ENCODE measurements at places on chromosomes 11 and 22.
A peak's percentile ranks its signal among the peaks of the same experiment; 100 is the strongest.

DNA sequence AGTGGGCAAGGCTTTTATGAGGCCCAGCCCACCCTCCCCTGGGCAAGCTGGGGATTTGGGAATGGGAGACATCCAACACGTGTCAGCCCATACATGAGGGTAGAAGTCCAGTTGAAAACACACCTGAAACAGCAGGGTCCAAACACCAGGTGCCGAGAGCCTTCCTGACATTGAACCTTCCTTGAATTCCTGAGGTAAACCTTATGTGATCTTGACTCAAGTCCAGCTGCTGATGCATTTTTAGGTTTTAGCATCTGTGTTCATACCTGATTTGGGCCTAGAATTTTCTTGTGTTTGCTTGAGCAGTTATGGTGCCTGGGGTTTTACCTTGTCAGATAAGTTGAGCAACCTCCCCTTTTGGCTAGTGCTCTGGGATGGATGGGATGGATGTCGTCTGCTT lies 66.3 kb downstream of the CDKN1C start:
- DNase-seq: no peak

DNA sequence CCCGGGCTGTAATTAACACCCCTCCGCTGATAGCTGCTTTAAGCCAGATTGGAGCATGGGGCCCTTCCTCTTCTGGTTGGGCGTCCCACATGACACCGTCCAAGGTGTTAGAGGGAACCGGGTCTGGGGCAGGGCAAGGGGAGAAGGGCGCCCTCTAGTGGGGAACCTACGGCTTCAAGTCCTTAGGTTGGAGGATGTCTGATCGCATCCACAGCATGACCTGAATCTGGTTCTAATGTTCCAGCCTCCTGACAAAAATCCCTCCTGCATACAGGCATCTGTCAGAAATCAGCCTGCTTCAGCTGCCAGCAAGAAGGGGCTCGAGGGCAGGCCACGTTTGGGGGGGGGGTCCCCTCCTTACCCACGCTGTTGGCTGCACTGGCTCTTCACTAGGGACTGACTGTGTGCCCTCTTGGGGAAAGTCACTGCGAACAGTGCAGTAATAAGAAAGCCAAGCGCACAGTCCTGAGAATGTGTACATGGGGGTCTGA lies 94.2 kb upstream of the TBCEL start:
- peak; percentile 10 for DNase-seq

DNA sequence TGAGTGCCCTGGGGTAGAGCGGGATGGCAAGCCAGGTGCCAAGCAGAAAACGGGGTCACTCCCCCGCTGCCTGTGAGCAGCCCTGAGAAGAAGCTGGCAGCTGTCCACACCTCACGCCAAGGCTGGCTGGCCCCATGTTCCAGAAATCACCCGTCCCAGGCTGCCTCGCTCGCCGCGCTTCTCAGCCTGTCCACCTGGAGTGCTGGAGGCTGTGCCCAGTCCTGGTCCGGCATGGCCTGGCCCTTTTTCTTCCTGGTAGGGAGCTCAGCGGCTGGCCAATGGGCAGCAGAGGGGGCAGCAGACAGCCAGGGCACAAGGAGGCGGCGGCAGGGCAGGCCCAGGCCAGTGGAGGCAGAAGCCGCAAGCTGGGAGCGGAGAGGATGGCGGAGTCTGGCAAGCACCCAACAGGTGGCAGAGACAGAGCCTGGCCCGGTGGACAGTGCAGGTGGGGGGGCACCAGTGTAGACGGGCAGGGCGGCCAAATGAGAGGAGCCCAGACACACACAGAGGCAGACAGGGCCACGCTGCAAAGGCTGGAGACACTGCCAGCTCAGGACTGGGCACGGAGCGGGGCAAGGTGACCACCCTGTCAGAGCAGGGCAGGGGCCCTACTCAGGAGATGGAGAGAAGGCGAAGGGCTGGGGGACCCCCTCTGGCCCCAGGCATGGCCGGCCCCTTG lies 37.2 kb upstream of the TH start:
- no peak for DNase-seq

DNA sequence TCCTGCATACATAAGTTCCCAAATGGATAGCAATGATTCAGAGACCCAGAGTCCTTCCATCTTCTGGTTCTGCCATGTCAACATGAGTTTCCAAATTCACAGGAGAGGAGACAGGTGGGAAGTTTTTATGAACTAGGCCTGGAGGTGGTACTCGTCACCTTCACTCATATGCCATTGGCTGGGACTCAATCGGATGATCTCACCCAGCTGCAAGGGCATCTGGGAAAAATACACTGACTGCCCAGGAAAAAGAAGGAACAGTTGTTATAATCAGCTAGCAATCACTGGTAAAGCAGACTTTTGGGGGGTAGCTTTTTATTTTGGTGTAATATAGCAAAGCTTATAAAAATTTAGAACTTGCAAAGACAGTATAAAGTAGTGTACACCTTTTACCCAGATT lies 83.9 kb downstream of the OTOG start:
- DNase-seq: no peak

GRCh38 chr11:83092488-83093384 lies 21.0 kb upstream of the RAB30 start:
- DNase-seq: no peak

GRCh38 chr11:110249066-110249465 lies 47.3 kb downstream of the RDX start:
- no peak for DNase-seq

DNA sequence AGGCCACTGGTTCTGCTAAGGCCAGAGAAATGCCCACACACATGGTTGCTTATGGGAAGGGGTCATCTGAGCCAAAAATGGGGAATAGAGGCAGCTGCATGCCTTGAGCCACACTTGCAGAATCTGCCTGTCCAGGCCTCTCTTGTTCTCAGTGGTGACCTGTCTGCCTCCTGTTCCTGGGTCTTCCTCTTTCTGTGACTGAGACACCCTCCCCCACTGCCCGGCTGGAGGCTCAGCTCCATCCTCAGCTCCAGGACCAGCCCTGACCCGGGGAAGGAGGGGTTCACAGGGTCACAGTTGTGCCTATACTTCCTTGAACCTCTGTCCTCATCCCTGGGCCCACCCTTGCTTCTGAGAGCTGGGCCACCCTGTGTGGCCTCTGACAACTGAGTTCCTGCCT lies 52.3 kb downstream of the CSF2RB start:
- DNase-seq: no peak

GRCh38 chr11:15107730-15108515 lies 6.8 kb upstream of the INSC start:
- DNase-seq: no peak

DNA sequence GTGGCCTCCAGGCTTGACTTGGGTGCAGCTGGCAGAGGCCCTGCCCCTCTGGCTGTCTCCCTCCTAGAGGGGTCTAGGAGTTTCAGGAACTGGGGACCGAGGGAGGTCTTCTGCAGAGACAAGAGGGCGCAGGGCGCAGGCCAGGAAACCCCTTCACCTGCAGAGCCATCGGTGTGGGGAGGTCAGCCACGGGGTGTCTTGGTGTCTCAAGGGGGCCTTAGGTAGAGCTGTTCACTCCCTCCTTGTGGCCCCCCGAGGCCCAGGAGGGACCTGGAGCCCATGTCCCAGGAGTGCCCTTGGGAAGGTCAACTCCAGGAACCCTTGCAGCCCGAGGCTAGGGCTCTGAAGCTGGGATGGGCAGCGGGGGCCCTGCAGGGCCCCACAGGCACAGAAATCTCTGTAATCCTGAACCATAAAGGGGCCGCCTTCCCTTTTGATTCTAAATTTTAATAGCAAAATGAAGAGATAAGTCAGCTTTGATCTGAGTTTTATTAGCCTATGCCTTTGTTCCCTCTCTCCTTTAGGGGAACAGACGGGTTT lies 31.4 kb upstream of the TH start:
- no peak for DNase-seq

- no peak for DNase-seq
Observed at GRCh38 chr22:24571266-24571665, 15.5 kb downstream of the SNRPD3 start.

DNA sequence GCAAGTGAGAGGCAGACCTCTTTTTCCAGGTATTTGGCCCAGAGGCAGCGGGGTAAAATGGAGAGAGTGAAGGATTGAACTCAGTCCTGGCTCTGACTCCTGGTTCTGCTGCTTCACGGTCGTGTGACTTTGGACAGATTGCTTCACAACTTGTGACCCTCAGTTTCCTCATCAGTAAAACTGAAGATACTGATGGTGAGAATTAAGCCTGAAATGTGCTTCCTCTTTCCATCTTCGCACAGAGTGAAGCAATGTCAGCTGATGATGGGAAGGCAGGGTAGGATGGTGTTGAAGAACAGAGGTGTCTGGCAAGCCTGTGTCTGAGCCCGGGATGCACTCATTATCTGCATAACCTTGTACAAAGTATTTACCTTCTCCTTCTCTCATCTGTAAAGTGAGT lies 59.0 kb downstream of the UBASH3B start:
- no peak for DNase-seq

- DNase-seq: no peak
Observed at GRCh38 chr22:19621373-19622060, 92.8 kb upstream of the SEPTIN5 start.

DNA sequence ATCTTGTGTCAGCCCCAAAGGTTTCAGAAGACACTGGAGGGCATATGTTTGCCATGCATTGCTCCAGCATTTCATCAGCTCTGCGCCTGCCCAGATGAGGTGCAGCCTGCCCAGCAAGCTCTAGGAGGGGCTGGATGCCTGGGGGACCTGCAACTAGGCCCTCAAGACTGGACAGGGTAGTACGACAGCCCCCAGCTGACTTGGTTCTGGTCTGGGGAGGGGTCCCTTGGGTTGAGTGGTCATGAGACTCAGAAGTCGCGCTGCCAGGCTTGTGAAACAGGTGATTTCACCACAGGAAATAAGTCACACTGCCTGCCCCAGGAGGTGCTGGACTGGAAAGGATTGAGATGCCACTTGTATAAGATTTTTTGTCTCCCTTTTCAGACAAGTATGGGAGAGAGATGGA lies 23.4 kb downstream of the TPBGL start:
- DNase-seq: no peak

GRCh38 chr11:65610404-65610803 lies 3.6 kb downstream of the MAP3K11 start:
- DNase-seq: no peak

DNA sequence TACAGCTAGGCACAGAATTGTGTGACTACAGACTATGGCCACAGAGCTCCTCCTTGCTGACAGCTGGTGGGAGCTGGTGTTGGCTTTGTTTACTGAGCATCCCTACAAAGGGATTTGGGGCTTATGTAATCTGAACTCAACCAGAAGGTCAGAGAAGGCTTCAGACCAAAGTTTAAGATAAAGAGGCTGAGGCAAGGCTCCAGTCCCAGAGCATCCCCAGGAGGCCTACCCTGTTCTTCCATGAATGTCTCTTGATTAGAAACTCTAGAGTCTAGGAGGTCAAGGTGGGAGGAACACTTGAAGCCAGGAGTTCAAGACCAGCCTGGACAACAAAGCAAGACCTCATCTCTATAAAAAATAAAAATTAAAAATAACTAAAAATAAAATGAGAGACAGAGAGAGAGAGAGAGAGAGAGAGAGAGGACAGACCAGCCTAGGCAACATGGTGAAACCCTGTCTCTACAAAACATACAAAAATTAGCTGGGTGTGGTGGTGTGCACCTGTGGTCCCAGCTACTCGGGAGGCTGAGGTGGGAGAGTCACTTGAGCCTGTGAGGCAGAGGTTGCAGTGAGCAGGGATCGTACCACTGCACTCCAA lies 125.5 kb upstream of the SERPIND1 start:
- no peak for DNase-seq

- DNase-seq: peak; percentile 21
Observed at GRCh38 chr11:120985718-120986569, 38.0 kb upstream of the TBCEL start.

DNA sequence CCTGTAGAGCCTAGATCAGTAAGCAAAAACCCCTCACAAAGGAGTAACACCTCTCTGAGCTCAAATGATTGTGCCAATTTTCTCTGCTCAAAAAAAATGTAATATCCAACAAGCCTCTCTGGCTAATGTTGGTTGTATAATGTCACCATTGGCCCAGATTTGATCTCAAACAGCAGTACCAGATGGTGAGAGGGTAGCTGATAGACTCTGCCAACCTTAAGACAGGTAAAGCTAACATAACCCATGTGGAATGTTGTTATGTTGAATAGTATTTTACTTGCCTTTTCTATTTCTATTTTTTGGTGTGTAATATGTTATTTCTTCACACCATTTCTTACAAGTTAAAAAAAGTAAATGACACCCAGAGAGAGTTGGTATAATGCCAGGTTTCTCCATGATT lies 166.7 kb upstream of the GUCY1A2 start:
- DNase-seq: no peak

DNA sequence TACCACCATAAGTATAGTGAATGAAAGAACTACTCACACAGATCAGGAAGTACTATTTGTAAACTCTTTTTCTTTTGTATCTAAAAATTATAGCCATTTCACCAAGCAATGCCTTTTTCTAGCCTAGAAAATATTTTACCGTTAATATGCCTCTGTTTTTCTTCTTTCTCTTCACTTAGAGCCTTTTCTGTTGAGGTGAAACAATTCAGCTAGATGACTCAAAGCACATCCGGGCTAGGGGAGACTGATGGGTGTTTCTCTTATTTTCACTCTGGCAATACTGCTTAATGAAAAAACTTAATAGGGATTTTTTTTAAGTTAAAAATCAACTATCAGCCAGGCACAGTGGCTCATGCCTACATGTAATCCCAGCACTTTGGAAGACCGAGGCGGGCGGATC lies 93.3 kb downstream of the SGSM3 start:
- peak; percentile 6 for DNase-seq

DNA sequence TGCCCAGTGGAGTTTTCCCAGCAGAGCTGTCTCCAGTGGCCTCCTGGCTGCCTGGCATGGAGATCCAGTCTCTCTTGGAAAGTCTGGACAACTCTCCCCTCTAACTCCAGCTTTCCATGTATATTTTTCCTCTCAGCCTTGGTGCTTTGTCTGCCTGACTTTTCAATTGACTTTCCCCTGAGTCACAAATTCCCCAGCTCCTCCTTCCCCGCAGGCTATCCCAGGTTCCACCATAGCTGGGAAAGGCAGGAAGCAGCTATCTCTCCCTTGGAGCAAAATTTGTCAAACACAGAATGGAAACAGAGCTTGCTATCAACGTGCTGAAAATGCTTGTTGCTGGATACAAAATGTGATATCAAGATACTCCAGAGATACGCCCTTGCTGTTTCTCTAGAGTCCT lies 384.8 kb downstream of the TMEM135 start:
- no peak for DNase-seq

- DNase-seq: peak; percentile 25
Observed at GRCh38 chr11:64241491-64242374, 838 bp downstream of the FKBP2 start.

DNA sequence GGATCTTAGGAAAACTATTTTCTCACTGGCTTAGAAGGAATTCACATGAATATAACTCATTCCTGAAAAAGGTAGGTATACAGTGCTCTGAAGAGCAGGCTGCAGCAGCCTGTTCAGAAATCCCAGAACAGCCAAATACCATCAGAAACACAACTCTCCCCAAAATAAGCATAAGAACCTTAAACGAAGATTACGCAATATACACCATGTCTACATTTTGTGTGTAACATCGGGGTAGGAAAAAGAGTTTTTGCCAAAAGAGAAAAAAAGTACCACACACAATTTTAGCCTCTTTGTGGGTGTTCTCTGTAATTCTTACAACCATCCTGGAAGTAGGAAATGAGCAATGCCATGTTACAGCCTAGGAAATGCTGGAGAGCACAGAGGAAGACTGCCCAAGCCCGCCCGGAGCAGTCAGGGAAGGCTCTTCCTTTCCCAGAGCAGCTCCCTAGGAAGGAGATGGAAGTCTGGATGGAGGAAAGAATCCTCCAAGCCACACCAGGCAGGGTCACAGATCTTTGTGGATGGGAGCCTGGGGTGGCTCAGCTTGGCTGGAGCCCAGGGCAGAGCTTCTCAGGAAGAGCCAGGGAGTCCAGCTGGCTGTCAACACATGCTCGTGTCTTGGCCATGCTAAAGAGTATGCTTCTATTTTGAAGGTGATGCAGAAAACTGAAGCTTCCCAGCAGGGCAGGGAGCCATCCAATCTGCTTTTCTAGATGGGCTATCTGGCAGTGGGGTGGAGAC lies 49.7 kb upstream of the ARFGAP3 start:
- DNase-seq: no peak

Measured in stimulated activated naive CD4-positive, alpha-beta T cell treated with Interleukin-2 at 50 U/mL for 16 hours (primary cell).